ENCODE measurements at places on chromosomes 1 and 21.

- no peak for DNase-seq
These were observed 43.7 kb upstream of the ADAMTS1 start for GRCh38 chr21:26888931-26889330.

GRCh38 chr1:244239261-244239770 is 188.2 kb downstream of the ZBTB18 start:
- DNase-seq = no peak

- peak; percentile 14 for DNase-seq
These were observed 24.7 kb upstream of the IGSF5 start for GRCh38 chr21:39720126-39720778.

- DNase-seq = no peak
These were observed 22.2 kb downstream of the PSMG1 start for GRCh38 chr21:39161064-39161463.

- DNase-seq = peak; percentile 75
These were observed 1.0 kb downstream of the PLEKHG5 start for GRCh38 chr1:6490181-6491080.
